Activated CD8-positive, alpha-beta memory T cell treated with anti-CD3 and anti-CD28 coated beads for 4 hours (primary cell): ENCODE measurements at places on chromosomes 1 and 21.

DNA sequence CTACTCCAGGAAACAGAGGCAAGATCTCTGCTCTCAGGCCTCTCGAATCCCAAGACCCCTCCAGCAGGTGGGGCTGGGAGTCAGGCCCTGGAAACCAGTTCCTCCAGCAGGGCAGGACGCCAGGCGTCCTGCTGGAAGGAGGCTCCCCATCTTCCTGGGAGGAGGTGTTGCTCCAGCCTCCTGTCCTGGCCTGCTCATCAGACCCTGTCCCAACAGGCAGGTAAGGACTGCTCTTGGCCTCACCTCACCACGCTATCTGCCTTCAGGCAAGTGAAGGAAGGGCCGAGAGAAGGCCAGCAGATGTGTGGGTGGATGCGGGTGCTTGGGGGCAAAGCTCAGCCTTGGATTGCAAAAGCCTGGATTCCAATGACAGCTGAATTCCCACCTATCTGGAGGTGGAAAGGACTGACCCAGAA lies 82.9 kb downstream of the SSBP3 start:
- no peak for DNase-seq

DNA sequence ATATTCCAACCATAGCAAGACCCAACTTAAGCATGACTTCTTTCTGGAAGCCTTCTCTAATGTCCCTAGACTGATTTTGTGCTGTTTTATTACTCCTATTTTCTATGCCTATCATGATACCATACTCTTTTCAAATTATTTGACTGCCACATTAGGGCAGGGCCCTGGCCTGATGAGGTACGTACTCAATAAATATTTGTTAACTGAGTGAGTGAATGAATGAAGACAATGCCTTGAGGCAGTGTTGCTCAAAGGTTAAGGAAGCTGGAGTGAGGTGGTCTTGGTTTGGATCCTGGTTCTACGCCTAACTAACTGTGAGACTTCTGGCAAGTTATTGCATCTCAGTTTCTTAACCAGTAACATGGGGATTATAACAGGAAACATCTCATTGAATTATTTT lies 38.3 kb upstream of the BACH1 start:
- no peak for DNase-seq

GRCh38 chr1:205630241-205630640 lies 1.6 kb downstream of the ELK4 start:
- no peak for DNase-seq

DNA sequence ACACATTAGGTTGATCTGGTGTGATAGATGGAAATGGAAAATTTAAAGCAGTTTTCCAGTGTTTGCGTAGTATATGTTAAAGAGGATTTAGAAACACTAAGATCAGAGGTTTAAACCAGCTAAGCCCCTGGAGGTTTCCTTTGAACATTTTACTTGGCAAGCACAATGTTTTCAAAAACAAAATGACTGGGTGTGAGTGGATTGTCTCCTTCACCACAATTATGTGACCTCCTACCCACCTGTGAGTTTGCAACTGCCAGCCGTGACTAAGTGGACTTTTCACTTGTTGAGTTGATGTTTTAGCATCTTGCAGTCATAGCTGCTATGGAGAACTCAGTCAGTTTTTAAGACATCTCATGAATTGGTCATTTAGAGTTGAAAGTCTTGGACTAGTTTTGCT lies 4.7 kb downstream of the CCDC190 start:
- DNase-seq: no peak

DNA sequence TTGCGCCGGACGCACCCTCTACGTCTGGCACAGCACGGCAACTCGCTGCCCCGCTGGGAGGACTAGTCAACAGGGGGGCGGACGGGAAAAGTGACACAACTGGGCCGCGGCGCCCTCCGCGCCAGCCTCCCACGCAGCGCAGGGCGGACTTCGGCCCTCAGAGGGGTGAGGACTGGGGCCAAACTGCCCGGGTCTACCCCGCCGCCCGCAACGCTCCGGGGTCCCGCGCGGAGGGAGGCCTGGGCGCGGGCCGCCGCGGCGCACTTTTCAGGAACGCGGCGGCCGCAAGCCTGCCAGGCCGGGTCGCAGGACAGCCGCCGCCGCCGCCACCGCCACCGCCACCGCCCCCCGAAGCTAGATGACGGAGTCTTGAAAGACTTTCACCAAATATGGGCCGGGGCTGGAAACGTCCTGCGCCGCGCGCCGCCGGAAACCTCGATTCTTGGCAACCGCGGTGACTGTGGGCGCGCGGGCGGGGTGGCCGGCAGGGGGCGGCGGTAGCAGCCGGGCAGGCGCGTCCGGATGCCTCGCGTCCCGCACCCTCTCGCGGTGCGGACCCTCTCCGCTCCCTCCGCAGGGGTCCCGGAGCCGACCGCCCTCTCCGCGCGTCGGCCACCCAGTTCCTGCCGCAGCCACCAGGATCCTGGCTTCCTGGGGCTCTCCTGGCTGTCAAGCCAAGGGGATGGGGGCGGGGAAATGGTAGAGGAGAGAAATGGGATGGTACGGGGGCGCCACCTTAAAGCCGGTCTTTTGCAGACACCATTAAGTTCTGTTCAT lies 3.7 kb upstream of the CCN1 start:
- DNase-seq: no peak

- DNase-seq: no peak
These were observed 2.7 kb upstream of the ACTRT2 start for GRCh38 chr1:3018576-3018975.

- no peak for DNase-seq
These were observed 22.8 kb downstream of the RAB7B start for GRCh38 chr1:205980237-205980870.

GRCh38 chr1:55213885-55214211 lies 1.3 kb downstream of the USP24 start:
- DNase-seq: no peak

DNA sequence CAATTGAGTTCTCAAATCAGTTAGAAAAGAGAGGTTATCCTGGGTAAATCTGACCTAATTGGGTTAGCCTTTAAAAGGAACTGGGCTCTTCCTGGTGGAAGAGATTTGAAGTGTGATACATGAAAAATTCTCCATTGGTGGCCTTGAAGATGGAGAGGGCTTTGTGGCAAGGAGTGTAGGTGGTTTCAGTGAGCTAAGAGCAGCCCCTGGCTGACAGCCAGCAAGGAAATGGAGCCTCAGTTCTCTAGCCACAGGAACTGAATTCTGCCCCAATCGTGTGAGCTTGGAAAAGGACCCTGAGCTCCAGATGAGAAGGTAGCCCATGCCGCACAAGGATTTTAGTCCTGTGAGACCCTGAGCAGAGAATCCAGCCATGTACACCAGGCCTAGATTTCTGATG lies 12.7 kb upstream of the HYI start:
- no peak for DNase-seq

- no peak for DNase-seq
These were observed 120.3 kb downstream of the PTPRU start for GRCh38 chr1:29356663-29357062.

GRCh38 chr21:38712664-38713063 lies 93.1 kb upstream of the ETS2 start:
- no peak for DNase-seq

- DNase-seq: no peak
These were observed 94.0 kb downstream of the CLIC6 start for GRCh38 chr21:34762786-34763185.

DNA sequence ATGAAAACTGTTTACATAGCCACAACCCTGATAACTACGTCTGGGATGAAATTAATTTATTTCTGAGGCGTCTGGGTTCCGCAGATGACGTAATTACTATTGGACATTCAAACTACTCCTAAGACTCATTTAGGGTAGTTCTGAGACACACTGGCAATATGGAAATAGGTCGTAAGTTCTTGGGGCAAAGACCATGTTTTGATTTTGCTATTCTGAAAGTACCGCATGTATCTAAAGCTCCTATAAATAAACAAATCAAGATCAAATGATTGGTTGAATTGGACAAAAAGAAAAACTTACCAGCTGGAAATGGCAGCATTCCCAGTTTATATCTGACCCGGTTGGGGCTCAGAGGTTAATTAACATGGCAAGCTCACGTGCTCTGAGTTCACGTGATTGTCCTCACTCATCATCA lies 74.3 kb downstream of the DHRS3 start:
- DNase-seq: no peak

DNA sequence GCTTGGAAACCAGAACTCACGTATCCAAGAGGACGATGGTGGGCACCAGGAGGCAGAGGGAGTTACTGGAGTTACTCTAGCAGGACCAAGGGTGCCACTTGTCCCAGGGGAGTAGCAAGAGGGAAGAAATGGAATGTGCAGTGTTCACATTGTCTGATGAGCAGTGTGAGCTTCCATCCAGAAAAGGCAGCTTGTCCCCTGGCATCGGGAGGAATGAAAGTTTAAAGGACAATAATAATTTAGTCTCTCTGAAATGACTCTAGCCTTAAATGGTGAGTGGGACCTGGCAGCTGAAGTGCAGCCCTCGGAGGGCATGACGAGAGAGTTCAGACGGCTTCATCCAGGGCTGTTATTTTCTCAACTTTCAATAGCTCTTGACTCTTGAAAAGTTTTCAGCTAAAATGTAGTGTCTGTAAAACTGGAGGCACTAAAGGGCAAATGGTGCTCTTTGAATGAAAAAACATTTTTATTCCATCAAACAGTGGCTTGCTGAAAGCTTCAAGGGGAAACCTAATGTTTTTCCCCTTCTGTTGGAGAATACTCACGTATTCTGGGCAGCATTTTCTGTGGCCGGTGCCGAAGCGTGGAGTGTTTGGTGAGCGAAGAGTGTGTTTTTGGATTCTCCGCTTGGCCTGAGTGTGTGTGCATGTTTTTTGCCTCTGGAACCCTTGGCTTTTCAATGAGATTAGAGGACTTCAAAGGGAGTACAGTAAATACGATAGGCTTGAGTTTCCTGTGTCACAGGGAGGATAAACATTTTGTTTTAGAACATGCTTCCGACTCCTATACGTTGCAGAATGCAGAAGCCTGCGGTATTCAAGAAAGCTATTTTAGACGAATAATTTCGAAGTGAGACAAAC lies 157.3 kb downstream of the GALNT2 start:
- no peak for DNase-seq

DNA sequence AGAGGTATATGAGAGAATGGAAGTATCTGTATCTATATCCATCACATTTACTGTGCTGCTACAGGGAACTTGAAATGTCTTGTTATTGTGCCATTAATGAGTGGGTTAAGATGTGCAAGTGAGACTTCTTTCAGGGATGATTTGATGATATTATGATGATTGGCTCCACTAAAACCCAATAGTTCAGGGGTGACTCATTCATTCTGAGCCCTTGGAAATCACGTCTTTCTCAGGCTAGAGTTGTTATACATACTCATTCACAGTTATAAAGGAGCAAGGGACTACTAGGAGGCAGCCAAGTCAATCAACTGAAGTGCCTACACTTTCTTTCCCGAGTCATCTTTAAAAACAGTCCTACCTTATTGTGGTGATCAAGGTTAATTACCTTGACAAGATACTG lies 1109.8 kb upstream of the B3GALT2 start:
- no peak for DNase-seq

GRCh38 chr1:7644086-7644485 lies 127.0 kb upstream of the VAMP3 start:
- DNase-seq: no peak

DNA sequence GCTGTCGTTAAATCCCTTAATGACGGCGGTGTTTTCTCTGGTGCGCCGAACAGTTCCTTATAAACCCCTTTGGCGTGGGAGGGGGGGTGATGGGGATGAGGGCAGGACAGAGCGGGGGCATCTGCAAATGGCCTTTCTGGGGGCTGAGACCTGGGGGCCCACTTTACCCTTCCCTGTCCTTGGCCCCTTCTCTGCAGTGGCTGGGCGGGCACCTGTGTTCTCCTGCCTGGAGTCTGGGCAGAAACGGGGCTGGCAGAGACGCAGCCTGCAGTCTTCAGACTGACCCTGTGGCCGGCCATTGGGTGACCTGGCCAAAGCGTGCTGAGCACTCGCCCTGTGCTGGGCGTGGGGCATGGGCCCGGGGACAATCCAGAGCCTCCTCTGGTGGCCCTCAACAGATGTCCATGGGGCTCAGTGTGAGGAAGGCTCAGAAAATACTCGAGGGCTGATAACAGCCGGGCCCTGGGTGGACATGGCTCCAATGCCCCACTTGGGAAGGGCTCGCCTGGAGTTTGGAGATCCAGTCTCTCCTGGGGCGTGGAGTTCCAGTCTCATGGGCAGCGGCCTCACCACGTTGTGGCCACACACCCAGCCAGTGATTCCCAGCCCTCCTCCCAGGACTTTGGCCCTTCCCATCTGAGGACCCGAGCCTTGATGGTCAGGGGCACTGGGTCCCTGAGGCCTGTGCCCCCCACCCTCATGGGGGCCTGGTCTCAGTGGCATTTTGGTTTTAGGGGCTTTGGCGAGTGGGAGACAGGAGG lies 50.8 kb upstream of the ACTRT2 start:
- no peak for DNase-seq

DNA sequence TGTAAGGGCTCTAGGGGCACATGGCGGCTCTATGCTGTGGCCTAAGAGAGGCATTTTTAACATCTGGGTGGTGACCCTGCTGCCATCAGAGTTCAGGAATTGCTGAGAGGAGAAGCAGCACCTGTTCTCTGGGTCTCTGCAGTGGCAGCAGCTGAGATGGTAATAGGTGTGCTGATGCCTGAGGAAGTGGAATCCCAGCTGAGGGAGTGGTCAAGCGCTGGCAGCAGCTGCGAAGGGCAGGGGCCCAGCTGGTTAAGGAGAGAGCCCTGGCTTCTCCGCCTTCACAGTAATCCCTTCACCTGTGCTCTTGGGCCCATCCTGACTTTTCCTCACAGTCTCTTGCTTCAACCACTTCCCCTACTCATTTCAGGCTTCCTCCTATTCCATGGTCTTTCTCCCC lies 39.8 kb downstream of the GJA5 start:
- DNase-seq: no peak

DNA sequence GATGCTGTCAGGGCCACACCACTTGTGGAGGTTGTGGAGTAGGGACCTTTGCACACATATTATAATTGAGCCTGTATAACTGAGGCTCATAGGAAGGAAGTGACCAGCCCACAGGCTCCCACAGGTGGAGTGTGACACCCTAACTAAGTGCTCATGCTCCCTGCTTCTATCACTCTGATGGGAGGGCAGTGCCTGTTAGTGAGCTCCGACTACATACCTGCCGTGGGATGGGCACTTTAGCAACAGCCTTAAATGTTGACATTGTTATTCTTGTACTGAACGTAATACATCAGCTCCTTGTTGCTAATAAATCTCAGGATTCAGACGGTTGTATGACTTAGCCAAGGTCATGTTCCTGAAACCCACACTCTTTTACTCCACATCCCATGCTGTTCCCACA lies 58.0 kb downstream of the BEND5 start:
- DNase-seq: no peak

DNA sequence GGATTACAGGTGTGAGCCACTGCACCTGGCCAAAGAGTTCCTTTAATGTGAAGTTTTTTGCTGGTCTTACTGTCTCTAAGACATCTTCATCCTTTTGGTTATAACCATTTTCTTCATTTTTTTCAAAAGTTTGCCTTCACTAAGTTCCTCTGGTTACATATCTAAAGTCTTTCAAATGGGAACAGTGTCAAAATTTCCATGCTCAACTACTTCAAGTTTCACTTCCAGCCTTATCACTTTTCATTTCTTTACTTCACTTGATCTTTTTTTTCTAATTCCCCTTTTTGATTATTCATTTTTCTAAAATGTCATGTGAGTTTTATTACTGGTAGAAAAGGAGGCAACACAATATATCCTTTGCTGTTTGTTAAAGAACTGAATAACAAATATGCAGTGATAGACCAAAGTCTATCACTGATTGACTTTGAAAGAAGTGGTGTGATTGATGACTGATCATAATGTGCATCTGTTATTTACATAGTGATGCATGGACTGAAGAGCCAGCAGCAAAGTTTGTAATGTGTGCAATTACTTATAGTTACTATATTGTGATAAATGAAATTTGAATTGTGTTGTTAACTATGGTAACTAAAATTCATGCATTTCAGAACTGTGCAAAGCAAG lies 16.0 kb upstream of the ZFYVE9 start:
- DNase-seq: no peak
